Right renal cortex interstitium (tissue), 3 donors: ENCODE measurements at places on chromosomes 3 and 15.

DNA sequence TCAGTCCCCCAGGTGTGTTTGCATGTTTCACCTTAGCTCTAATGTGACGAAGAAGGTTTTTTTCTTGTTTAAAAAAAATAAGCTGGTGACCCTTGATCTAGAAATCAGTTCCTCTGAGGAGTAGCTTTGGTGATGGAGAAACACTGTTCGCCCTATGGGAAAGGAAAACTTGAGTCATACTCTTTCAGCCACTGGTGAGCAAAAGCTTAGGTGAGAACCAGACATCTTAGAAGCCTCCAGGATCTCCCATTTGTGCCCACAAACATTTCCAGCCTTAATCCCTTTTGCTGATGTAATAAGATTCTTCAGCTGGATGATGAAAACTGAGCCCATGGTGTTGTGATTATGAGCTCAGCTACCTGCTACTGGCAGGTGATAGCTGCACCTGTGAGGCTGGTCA is 37.8 kb downstream of the SLC27A2 start:
- no peak for DNase-seq

- DNase-seq, result no peak
These were observed 54.9 kb upstream of the LRTM1 start for GRCh38 chr3:54982807-54983206.

- DNase-seq, result no peak
These were observed 50.7 kb downstream of the RAF1 start for GRCh38 chr3:12613250-12613649.

DNA sequence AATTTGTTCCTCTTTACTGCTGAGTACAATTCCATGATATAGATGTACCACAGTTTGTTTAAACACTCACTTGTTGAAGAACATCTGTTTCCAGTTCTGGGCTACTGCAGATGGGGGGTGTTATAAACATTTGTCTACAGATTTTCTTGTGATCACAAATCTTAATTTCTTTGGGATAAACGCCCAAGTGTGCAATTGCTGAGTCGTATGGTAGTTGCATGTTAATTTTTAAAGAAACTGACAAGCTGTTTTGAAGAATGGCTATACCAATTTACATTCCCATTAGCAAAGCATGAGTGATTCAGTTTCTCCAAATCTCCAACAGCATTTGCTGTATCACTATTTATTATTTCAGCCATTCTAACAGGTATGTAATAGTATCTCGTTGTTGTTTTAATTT is 242.0 kb upstream of the MRPL3 start:
- DNase-seq, result no peak

DNA sequence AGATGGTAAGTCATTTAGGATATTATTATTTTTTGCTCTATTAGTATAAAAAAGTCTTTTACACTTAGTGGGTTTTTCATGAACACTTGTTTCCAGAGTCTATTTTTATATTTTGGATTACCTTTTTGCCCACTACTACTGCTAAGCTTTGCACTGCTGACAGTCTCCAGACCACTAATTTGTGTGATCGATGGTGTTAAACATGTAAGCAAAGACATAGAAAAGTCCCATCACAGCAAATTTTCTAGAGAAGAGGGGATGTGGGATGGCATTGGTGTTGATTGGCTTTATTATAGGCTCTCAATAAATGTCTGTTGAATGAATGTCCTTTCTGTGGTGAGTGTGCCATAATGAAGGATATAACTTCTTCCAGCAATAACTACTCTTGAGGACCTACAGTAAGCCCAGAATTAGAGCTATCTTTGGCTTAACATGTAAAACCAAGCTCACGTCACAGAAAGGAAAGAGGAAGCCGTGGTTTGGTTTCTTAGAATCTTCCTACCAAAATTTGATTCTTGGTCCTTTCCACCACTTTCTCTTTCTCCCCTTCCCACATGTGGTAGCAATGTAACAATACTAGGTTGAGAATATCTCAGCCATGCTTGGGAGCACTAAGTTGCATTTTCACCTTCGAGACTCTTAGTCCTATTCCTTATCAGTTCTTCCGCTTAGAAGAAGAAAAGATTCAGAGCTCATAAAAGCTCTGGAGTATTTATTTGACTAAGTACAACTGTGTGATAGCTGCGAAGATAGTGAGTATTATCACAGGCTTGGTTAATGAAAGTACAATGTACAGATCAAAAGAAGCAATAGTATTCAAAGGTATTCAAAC is 90.6 kb upstream of the UMPS start:
- no peak for DNase-seq

- DNase-seq, result no peak
These were observed 270.9 kb upstream of the CCDC54 start for GRCh38 chr3:107106316-107106715.

DNA sequence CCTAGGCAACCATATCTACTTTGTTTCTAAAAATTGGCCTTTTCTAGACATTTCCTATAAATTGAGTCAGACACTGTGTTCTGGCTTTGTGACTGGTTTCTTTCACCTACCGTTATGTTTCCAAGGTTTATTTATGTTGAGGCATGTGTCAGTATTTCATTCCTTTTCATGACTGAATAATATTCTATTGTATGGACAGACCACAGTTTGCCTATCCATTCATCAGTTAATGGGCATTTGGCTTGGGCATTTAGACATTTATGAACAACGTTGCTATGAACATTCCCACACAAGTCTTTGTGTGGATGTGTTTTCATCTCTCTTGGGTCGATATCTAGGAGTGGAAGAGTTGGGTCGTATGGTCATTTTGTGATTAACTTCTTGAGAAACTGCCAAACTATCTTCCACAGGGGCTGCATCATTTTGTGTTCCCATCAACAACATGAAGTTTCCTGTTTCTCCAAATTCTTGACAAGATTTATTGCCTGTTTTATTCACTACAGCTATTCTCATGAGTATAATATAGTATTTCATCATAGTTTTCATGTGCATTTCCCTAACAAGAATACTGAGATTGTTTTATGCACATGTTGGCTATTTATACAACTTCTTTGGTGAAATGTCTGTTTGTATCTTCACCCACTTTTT is 3.5 kb upstream of the EFCC1 start:
- no peak for DNase-seq

GRCh38 chr3:186207515-186207914 is 98.6 kb upstream of the ETV5 start:
- no peak for DNase-seq

DNA sequence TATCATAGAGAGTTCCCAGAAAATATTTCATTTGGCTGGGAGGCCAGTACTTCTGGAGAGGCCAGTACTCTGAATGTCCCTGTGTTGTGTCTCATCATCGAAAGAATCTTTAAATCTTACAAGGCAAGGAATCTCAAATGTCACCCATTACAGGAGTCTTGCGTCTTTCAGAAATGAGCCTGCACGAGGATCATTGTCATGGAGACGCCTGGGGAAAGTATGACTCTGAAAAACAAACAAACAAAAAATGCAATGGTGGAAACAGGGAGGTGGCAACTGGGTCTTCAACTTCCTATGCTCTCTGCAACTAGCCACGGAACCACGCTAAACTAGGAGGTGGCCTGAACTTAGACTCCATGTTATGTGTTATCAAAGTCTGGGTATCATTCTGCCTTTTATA is 804.6 kb downstream of the EPHA3 start:
- no peak for DNase-seq

GRCh38 chr15:80825361-80826030 is 46.3 kb downstream of the CEMIP start:
- DNase-seq, result no peak

DNA sequence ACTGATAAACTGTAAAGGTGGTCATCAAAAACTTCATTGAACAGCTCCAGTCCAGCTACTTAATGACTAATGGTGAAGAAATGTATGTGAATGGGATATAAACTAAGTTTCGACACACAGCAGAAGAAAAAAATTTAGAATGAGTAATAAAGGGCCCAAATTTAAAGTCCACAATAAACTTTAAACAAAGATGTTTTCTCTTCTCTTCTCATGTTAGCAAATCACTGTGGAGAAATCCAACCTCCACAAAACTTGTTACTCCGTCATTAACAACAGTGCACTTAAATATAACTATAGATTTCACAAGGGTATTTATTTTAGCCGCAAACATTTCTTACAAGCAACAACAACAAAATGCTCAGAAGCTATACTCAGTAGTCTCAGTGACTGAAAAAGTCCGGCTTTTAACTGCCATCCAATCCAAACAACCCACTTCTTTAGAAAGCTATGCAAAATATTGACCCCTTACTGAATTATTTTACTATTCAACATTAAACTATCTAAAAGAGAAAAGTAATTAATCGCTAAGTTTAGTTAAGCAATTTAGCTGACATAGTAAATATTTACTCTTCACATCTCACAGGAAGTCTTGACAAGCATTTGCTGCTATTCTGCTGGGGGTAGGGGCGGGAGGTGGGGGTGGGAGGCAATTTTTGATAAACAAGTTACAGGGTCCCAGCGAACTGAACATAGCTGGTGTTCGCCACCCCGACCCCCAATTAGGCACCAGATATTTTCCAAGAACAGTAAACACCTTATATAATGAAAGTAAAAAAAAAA is 2.4 kb downstream of the IGF2BP2 start:
- DNase-seq, result no peak

DNA sequence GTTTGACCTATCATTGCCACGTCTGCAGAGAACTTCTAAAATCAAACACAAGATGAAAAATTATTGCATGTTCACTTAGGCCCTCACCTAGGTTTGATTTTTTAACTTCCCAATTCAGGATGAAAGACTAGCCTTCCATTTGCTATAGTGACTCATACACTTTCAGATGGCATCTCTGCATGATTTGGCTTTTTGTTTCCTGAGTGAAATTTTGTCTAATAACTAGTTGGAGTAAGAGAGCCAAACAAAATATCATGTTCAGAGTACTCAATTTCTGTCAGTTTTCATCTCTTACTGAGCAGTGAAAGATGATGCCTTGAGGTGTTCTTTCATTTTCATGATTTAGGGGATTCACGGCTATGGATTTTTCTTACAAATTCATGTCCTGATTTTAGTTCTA is 122.9 kb downstream of the NSUN3 start:
- no peak for DNase-seq

DNA sequence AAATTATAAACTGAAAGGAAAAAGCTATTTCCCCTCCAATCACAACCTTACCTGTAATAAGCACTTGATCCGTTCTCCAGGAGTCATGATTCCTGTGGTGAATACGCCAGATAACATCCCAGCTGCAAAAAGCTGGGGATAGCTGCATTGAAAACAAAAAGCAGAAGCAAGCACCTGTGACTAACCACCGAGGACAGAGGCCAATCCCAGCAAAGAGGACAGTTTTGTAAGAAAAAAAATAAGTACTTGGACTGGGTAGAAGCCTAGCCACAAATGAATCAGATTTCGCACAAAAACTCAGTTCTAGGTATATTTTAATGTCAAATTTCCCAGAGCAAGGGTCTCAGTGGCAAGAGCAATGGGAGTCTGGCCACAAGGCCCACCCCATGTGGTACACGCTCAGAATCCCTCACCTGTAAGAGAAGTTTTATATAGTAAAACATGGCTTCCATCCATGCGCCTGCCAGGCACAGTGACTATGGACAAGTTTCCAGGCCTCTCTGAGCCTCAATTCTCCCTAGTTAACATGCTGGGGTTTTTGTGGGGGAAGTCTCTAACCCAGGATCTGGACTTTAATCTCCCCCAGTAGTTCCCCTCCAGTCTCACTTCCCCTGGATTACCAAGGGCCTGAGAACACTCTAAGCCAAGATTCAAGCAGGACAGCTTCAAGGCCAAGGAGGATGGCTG is 19.2 kb downstream of the SLC25A20 start:
- no peak for DNase-seq

- DNase-seq, result peak; percentile 21
These were observed 4.6 kb upstream of the P2RY14 start for GRCh38 chr3:151282921-151283320.

DNA sequence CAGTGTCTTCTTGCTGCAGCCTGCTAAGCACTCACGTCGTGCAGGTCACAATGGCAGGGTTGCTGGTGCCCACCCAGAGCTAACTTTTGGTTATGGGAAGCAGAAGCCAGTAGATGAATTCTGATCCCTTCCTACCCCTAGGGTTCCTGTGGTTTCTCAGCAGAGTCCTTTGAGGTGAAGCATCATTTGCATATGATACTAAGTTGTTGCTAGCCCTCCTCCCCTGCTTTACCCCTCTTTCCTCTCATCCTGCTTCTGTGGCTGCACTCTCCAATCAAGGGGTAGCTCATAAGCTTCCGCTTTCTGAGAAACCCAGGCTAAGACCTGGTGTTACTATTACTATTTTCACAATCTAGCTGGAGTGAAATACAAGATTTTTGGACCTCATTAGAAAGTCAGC is 22.1 kb upstream of the HEG1 start:
- DNase-seq, result no peak

GRCh38 chr3:9913601-9914000 is 3.3 kb upstream of the IL17RC start:
- DNase-seq, result no peak

GRCh38 chr3:9748031-9748430 is 1.7 kb upstream of the OGG1 start:
- DNase-seq, result no peak

DNA sequence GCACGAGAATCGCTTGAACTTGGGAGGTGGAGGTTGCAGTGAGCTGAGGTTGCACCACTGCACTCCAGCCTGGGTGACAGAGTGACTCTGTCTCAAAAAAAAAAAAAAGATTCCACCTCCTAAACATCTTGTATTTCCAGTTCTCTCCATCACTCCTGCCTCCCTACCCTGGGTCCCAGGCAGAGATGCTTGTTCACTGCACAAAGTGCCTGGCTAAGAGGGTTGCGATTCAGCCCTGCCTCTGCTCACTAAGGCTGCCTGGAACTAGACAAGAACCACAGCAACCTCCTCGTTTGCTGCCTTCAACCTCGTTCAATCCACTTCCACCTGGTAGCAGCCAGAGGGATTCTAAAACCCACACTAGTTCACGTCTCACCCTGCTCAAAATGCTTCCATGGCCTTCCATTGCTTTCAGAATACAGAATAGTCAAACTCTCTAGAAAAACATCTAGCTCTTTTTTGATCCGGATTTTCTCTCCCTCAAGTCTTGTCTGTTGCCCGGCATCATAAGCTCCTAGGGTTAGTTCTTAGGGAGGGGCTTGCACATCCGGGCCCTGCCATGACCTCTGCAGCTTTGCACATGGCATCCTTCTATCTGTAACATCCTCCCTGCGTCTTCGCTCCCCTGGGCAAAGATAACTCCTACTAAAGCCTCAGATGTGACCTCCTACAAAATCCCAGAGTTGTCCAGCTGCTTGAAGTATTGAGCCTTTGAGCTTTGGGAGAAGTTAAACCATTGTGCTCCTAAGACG is 1.0 kb upstream of the MCM2 start:
- no peak for DNase-seq

- DNase-seq, result no peak
These were observed 100.0 kb downstream of the MAP4 start for GRCh38 chr3:47916201-47916600.

DNA sequence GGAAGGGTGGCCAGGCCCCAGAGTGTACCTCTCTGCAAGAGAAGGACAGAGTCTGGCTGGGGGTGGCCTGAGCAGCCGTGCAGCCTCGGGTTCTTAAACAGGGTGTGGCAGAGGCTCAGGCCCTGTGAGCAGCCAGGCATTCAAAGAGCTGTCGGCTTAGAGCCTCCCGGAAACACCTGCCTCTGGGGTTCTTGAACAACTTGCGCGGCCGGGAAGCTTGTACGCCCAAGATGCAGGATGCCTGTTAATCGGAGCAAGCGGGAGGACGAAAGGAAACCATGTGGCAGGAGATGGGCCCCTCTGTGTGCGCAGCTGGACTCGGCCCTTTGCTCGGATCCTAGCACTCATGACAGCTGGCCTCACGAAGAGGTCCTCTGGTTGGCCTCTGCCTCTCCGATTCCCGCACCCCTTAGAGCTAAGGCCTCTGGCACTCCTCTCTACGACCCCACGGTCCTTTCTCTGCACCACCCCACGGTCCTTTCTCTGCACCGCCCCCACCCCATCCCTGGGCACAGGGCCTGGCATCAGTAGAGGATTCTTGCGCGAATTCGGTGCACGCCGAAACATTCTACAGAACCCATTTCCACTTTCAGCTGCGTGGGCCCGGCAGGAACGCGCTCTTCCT is 23.9 kb upstream of the TXNRD3 start:
- no peak for DNase-seq
